ENCODE measurements at places on chromosomes 2 and 18.

GRCh38 chr2:189347540-189347939 is 93.7 kb upstream of the WDR75 start:
- DNase-seq: no peak

GRCh38 chr2:47558768-47559684 is 156.1 kb downstream of the MSH2 start:
- no peak for DNase-seq

DNA sequence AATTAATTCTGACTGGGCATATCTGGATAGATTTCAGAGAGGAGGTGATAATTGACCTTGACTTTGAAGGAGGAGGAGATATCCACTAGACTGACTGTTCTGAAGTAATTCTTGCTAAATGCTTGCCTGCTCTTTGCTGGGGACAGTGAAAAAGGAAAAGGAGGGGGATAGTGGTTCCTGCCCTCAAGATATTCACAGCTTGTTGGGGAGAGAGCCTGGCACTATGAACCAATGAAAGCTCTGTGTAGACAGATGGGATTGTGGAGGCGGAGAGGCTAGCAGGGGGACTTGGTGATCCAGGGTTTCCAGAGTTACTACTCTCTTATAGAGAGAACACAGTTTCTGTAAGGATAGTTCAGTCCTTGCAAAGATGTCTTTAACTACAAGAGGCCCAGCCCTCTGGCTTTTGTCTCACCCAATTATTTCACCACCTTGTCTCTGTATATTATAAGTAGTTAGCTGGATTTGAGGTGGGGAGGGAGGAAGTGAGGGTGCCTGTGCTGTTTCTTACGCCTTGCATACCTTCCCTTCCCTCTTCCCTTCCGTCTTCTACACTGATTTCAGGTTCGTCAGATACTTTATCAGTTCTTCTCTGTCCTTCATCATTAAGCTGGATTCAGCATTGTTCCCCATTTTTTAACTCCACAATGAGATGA is 190.4 kb downstream of the PRKCE start:
- no peak for DNase-seq

DNA sequence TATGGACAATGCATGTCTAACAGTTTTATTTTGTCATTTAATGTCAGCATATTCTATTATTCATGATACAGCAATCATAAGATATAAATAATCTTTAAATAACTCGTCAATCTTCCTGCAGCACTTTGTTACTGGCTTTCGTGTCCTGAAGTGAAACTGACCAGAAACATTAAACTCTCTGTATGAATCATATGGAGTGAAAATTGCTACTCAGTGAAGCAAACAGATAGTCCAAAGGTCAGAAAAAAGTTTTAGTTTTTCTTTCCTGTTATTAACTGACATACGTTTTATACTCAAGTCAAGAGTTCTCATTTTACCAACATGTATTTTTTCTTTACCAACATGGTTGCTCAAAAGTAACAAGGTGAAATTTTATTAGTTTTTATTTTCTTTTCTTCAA is 106.8 kb upstream of the GALNT5 start:
- DNase-seq: no peak

DNA sequence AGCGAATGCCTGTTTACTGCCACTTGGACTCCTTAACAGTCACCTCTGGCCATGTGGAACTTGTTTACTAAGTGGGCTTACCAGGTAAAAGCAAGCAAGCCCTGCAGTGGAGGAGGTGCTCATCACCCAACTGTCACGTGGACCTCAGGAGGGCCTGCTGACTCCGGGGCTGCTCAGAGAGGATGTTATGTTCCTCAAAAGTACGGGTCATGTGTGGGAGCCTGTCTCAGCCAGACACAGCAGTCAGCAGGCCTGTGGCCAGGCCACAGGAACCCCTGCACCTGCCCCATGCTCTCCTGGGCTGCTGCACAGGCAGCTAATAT is 36.2 kb downstream of the AMER3 start:
- DNase-seq: no peak

GRCh38 chr2:230934231-230935129 is 9.4 kb upstream of the GPR55 start:
- DNase-seq: no peak

- DNase-seq: no peak
Observed at GRCh38 chr2:84297155-84297554, 161.9 kb downstream of the SUCLG1 start.

GRCh38 chr18:13726972-13727331 is 479 bp downstream of the RNMT start:
- peak; percentile 8 for DNase-seq

DNA sequence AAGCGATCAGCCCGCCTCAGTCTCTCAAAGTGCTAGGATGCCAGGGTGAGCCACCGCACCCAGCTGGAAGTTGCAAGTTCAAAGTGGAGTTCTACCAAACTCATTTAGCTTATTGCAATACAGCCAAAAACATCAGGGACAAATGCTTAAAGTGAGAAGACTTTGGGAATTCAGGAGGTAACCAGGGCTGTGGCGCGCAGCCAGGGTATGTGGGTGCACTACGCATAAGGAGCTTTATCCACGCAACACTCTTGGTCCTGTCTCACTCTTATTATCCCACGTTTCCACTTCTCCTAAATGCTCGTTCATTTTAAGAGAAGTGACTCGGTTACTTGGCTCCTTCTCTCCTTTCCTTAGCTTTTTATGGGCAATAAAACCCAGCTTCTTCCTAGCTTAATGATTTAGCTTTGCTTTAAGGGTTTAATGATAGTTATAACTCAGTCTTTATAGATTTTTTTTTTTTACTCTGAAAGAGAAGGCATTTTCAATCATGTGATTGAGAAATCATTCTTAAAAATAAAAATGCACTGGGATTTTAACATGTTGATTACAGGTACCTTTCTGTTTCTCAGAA is 199.8 kb downstream of the KCNE4 start:
- no peak for DNase-seq

DNA sequence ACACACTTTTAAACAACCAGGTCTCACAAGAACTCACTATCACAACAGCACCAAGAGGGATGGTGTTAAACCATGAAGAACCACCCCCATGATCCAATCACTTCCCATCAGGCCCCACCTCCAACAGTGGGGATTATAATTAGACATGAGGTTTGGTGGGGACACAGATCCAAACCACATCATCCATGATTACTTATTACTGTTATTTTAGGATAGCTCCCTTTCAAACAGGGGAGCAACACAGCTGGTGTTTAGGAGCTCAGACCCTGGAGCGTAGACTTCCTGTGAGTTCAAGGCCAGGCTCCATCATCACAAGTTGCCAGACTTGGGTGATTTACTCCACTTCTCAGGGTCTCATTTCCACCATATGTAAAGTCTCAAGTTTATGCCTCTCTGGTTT is 382.7 kb downstream of the HRH4 start:
- no peak for DNase-seq

- no peak for DNase-seq
Observed at GRCh38 chr2:54419388-54419787, 36.7 kb upstream of the SPTBN1 start.

DNA sequence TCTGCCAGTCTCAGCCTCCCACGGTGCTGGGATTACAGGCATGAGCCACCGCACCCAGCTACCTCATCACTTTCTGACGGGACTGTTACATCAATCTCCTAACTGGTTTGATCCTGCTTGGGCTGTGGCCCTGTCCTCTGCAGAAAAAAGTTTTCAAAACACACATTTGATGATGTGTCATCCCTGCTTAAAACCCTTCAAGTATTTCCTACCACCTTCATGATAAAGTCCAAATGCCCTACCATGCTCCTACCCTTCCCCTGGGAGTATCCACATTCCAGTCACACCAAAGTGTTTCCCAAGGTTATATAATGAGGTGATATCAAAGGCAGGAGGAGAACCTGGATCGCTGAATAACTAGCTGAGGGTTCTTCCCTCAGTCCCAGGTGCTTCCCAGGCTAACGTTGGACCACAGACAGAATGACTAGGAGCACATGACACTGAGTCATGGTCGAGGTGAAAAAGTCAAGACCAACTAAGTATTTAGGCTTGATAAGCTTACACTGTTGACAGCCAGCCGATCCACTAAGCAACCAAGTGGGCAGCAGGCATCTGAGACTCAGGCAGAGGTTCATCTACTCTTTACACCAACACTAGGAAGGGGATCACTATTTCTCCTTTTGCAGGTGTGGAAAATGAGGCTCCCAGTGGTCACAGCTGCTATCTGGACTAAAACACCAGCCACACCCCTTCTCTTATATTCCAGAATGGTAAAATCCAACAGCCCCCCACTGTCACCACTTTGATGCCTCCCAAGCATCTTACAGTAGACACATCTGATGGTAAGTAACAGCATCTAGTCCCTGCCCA is 31.8 kb downstream of the CYRIA start:
- DNase-seq: no peak

GRCh38 chr2:206824993-206825392 is 59.6 kb downstream of the FASTKD2 start:
- no peak for DNase-seq

DNA sequence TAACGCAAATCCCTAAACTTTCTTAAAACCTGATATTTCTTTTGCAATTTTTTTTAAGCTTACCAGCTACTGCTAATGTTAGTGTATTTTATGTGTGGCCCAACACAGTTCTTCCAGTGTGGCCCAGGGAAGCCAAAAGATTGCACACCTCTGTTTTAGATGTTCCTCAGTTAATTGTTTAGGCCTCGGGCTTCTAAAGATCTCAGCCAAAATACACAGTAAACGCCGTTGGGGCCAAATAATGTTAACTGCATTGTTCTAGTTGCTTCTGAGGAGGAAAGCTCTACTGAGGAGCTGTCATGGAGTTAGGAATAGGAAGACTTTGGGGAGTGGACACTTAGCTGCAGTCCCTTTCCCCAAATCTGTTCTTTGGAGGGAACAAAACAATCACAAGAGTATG is 2.0 kb downstream of the HSPE1 start:
- DNase-seq: no peak

DNA sequence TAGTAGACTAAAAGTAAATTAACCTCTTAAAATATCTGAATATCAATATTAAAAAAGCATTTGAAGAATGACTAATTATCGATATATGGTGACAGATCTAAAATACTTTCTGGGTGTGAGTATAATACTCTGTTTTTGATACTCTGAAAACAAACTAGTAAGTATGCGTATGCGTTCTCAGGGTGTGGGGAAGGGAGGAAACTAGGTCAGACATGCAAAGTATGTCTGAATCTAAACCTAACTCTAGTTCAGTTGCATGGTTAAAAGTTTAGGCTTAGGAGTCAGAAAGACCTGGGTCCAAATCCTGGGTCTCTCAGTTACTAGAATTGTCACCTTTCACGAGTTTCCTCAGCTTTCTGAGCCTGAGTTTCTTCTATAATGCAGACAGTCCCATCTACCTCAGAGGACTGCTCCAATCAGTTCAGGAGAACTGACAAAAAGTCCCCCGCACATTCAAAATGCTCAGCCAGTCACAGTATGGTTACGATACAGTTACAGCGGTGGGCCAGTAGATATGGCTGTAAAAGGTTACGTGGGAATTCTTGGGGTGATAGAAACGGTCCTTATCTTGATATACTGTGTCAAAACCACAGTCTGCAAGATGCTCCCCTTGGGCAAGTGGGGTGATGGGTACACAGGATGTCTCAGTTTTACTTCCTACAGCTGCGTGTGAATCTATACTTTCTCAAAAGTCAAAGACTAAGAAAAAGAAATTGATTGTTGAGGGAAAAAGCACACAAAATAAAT is 29.2 kb downstream of the UNC50 start:
- no peak for DNase-seq

DNA sequence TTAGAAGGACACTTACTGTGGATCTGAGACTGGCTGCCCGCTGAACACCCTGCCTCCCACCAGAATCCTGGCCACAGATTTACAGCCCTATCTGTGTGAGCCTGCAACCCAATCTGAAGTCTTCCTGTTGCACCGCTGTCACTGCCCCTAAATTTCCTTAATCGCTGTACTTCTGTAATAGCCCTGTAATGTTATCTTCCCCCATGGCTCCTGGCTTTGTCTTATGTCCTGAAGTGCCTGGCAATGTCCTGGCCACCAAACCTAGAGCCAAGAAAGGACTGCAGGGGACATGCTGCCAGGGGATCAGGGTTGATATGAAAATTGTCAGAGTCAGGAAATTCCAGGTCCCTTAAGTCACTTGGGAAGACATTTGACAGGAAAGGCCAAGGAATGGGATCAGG is 52.7 kb downstream of the FHOD3 start:
- DNase-seq: no peak

GRCh38 chr2:212227755-212228154 is 310.8 kb downstream of the ERBB4 start:
- DNase-seq: no peak

DNA sequence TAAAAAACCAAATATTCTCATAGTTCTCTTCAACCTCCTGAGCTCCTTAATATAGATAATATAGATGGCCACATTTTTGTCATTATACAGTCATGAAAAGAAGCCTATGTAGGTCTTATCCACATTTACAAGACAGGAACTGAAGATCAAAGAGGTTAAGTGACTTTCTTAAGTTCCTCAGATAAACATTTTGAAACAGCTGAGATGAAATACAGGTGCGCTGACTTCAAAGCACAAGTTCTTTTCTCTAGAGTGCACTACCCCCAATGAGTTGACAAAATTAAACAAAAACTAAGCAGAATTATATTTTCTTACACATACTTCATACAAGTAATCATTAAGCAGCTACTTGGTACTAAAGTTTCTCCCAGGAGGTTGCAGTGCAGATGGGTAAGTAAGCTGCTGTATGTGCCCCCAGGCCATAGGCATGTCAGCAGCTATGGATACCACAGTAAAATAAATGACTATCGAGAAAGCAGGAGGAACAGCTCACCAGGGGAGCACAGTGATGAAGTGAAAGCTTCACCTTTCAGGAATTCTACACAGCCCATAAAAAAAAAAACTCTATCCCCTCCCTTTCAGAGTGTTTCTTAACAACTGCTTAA is 199.8 kb downstream of the DPP10 start:
- DNase-seq: no peak

DNA sequence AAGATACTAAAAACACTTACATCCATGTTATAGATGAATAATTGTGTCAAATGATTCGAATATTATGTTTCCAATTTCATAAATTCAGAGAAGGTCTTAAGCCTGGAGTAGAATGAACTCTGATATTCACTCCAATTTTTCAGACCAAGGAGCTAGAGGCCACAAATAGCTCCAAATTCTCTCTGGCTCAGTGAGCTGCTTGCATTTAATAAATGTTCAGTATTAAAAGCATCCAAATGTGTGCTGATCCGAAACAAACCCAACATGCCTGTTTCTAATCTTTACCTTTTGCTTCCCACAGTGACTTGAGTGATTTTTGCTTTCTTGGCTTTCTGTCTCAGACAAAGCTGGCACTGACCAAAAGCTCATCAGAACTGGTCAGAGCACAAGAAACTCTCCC is 291.4 kb downstream of the CCDC85A start:
- no peak for DNase-seq

GRCh38 chr2:241014224-241014623 is 15.8 kb downstream of the SNED1 start:
- no peak for DNase-seq

GRCh38 chr2:124975648-124976047 is 950.6 kb downstream of the CNTNAP5 start:
- DNase-seq: no peak
